Endothelial cell of umbilical vein (primary cell): ENCODE measurements at places on chromosomes 13 and 19. TPM values are rescaled to one million over a fixed set of nuclear protein-coding genes. Genes with fewer than 3 reads are reported as not detected.

DNA sequence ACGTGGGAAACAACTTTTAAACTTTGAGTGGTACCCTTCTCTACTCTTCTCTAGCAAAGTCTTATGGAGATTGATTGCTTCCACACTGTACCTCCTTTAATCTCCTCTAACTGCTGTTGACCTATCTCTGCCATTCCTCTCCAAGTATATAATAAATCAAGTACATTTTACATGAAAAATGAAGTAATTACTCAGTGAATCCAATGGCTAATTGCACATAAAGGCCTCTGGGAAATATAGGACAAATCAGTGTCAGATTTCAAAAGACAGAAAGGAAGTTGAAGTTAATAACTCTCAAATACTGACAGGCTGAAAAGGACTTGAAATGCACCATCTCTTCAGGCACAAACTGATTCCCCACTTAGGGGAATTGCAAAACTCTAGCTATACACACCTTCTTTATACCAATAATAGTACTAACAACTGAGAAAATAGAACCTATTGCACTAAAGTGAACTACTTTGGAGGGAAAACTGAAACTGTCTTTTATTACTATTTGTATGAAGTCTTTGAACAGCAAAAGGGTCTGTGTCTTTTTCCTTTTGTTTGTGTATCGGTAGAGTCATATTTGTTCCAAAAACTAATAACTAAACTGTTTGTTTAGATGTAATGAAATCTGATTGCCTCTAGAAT lies 701.1 kb downstream of the PCDH9 start:
- DNase-seq = no peak

DNA sequence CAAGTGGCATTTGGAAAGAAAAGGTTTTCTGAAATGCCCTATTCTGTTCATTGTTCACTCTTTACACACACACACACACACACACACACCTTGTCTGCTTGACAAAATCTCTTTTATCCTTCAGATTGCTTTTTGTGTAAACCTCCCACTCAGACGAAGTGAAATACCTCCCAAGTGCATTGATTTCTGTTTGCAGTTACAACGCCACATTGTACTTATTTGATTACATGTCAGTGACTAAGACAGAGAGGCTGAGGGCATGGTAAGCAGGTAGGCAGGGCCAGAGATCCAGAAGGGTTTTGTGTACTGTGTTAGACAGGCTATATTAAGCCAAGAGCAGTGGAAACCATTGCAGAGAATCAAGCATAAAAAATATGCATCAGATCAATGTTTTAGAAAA lies 561.8 kb downstream of the GPC6 start:
- no peak for DNase-seq

GRCh38 chr19:47260476-47260875 lies 4.2 kb downstream of the CCDC9 start:
- no peak for DNase-seq

- no peak for DNase-seq
Observed at GRCh38 chr19:41913538-41914423, 14.5 kb downstream of the ERFL start.

DNA sequence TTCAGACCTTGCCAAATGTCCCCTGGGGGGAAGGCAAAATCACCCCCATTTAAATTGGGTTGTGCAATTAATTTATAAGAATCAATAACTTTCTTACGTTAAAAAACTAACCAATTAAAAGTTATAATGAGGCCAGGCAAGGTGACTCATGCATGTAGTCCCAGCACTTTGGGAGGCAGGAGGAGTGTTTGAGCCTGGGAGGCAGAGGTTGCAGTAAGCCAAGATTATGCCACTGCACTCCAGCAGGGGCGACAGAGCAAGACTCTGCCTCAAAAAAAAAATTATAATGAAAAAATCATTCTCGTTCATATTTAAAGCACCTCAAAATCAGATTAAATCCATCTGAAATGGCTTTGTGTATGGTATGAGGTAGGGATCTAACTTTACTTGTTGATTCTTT lies 18.4 kb upstream of the SIGLEC14 start:
- DNase-seq = no peak

GRCh38 chr13:110376120-110376519 lies 69.0 kb downstream of the COL4A2 start:
- DNase-seq = peak; percentile 29

DNA sequence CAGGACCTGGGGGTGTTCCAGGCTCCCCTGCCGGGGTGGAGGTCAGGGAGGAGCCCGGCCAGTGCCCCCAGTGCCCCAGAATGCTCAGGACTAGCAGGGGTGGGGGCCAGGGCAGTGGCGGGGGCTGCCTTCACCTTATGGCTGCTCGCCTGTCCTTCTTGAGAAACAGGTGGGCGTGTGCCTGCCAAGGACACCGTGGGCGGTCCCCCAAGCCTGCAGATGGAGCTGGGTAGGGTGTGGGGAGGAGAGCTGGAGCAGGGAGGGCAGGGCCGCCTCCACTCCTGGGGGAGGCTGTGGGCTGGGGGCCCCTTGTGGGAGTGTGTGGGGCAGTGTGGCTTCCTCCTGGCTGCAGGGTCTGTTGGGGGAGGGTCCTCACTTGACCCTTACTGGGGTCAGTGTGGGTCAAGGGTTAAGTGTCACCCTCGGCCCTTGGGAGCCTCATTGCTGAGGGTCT lies 160.1 kb downstream of the KDM4B start:
- DNase-seq = peak; percentile 38

GRCh38 chr13:99374994-99375737 lies 68.0 kb upstream of the GPR183 start:
- DNase-seq = no peak

DNA sequence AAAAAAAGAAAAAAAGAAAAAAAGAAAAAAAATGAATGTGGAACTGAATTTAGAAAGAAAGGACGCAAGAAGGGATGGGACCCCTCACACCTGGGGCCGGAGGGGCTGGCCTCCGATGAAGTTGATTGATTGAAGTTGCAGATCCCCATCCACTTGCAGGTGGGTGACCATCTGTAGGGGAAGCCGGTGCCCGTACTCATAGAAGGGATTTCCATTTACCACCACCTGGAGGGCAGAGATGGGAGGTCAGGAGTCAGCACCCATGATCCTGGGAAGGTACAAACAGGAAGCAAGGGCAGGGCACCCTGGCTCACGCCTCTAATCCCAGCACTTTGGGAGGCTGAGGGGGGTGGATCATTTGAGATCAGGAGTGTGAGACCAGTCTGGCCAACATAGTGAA lies 6.4 kb downstream of the LGALS4 start:
- no peak for DNase-seq

DNA sequence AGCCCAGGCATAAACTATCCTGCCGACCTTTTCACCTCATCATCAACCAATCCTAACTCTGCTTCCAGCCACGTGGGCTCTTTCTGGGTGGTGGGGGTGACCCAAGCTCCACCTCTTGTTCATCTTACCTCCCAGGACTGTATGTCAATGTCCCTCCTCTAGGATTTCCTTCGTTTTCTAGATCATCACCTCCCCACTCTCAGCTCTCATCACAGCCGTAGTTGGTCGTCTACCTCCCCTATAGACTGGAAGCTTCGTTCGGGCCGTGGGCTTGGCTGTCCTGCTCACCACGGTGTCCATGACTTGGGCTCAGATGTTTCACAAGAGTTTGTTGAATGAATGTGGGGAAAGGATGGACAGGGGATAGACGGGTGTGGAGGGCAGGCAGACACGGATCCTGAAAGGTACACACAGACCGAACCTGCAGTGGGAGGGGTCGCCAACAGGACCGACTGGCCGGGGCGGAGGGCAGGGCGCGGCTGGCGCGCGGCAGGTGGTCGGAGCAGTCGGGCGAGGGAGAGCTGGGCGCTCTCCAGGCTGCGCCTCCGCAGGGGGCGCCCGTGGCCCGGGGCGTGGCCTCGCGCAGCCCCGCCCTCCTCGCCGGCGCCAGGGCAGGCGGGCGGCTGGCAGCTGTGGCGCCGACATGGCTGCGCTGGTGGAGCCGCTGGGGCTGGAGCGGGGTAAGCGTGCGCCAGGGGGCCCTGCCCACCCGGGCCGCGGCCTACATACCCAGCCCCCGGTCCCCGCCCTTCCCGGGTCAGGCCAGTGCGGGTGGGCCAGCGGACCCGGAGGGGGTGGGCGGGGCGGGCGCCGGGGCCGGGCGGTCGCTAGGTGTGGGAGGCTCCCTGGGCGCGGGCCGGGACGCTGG lies at the start of gene LIN7B:
Gene LIN7B (plus strand): TSS at position 609 of the 868 bp plus-strand sequence. CDS start 35 bp downstream, at position 644.
- DNase-seq = peak; percentile 74

- DNase-seq = no peak
Observed at GRCh38 chr13:48491423-48492095, 41.3 kb downstream of the RCBTB2 start.

- DNase-seq = no peak
Observed at GRCh38 chr19:2083174-2083854, 12.8 kb downstream of the MOB3A start.

GRCh38 chr19:15636026-15636425 lies 4.7 kb upstream of the CYP4F3 start:
- DNase-seq = no peak

GRCh38 chr19:55304279-55304978 lies 20.6 kb downstream of the BRSK1 start:
- no peak for DNase-seq

- no peak for DNase-seq
Observed at GRCh38 chr13:91596842-91597241, 198.4 kb downstream of the GPC5 start.

DNA sequence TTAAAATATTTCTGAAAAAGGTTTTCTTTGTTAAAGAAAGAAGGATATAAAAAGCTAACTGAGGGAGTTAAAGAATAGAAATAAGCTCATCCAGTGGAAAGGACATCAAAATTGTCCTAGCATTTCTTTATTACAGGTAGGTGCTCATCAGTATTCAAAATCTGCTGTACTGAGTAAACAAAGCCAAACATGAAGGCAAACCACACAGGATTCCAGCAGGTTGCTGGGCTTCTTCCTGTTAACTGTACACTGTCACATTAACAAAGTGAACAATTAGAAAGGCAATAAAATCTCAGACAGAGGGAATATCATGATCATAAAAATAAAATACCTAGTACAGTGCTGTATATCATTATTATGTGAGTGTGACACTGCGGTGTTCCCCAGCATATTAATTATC lies 1541.0 kb downstream of the SLITRK5 start:
- no peak for DNase-seq

DNA sequence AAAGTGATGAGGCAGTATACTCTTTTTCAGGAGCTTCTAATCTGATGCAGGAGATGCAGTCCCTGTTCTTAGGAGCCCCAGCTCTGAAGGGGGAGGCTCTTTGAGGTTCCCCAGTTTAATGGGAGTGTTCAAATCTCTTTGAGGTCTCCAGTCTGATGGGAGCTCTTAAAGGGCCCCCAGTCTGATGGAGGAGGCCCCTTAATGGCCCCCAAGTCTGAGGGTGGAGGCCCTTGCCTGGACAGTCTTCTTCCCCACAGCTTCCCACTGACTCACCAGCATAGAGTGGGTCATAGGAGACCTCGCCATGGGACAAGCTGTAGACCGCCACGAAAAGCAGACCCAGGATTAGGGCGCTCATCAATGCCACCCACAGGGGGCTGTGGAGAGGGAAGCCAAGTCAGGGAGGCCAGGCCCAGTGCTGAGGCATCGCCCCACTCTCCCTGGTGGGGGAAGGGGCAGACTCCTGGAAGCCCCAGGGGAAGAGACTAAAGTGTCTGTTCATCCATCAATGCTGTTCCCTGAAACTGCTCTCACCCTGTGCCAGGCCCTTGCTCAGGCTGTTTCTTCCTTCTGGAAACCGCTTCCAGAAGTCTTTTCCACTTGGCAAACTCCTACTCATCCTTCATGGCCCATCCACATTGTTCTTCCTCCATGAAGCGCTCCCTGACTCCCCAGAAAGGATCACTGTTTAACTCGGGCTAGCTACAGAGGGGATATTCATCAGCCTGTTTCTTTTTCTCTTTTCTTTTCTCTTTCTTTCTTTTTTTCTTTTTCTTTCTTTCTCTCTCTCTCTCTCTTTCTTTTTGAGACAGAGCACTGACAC lies 2.1 kb downstream of the TM6SF2 start:
- no peak for DNase-seq

GRCh38 chr19:50258918-50259372 lies 55.5 kb downstream of the MYH14 start:
- no peak for DNase-seq

GRCh38 chr19:30762651-30763050 lies 390.5 kb downstream of the ZNF536 start:
- DNase-seq = no peak

DNA sequence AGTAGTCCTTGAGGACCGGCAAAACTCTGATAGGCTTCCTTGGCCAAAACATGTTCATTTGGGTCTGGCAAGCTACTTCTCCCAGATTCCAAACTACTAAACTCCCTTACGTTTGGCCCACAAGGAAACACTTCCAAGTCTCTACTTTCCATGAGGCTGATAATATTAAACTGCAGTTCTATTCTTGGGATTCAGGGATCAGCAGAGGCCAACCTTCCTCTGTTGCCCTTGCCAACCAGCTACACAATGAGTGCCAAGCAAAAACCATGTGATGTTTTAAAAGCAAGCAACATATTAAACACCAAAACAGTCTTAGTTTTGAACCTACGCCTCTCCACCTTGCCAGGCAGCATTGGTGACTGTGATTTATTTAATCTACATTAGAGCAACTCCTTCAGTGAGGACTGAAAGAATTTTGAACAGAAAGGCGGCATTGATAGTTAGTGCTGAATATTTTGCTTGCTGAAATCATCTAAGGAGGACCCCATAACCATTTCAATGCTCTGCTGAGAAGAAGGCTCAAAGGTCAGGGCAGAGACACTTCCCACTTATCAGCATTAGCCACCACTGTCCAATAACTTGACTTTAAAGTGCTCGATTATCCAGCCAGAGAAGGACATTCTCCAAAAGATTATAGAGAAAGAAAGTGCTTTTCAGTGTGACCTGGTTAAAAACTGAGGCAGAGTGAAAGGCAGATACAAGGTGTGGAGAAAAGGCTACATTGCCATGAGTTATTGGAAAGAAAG lies 287.1 kb downstream of the TBC1D4 start:
- DNase-seq = peak; percentile 25

Gene CABP5
- total RNA-seq = not detected in 2 replicates

Gene URAD
- not detected in 2 replicates for total RNA-seq

Gene THSD1
- 25.2 and 25.4 TPM in 2 replicates for total RNA-seq

Gene HSH2D
- total RNA-seq = not detected in 2 replicates

Gene COX6B2
- total RNA-seq = not detected in 2 replicates
